ENCODE measurements at places on chromosomes 16 and 17.

DNA sequence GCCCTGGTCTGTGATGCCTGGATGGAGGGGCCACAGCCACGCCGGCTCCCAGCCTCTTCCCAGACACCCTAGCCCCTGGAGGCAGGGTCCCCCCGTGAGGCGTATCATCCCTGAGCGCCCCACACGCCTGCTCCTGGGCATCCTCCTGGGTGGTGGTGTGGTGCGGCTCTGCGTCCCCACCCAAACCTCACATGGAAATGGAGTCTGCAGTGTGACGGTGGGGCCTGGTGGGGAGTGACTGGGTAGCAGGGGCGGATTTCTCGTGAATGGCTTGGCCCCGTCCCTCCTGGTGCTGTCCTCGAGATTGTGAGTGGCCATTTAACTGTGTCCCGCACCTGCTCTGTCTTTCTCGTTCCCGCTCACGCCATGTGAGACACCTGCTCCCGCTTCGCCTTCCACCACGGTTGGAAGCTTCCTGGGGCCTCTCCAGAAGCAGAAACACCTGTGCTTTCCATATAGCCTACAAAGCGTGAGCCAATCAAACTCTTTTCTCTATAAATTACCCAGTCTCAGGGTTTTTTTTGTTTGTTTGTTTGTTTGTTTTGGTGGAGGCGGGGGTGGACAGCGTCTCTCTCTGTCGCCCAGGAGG lies 5.9 kb upstream of the SSTR5 start:
- no peak for DNase-seq

DNA sequence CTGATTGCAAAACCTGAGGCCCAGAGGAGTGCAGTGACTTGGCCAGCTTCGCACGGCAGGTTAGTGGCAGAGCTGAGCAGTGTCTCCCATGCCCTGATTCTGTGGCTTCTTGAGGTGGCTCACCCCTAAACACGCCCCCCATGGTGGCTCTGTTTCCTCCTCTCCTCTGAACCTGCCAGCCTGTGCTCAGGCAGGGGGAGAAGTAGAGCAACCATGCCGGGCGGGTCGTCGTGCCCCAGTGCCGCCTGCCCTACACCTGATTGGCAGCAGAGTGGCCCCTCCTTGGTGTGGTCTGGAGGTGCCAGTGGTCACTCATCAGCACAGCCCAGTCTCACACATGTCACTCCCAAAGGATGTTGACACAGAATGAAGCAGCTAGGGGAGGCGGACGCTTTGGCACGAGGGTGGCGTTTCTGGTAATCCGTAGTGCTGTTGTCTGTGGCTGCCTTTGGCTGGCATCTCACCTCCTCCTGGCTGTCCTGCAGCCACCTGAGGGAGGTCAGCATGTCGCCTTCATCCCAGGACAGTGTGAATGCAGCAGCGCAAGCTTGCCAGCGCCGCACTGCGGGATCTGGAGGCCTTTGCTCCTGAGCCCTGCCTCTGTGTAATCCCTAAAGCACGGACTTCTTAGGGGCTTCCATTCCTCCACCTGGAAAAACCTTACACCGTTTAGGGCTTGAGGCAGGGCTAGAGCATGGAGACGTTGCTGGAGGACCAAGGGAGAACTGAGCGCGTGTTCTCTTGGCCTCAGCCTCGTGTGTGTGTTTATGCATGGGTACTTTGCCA lies 294.7 kb downstream of the SEC14L1 start:
- no peak for DNase-seq

- DNase-seq, result no peak
These were observed 11.8 kb upstream of the CLTC start for GRCh38 chr17:59607817-59608403.

- peak; percentile 48 for DNase-seq
These were observed 38.5 kb downstream of the IGF2BP1 start for GRCh38 chr17:49035470-49036269.
